ENCODE measurements at places on chromosomes 16 and 17.

DNA sequence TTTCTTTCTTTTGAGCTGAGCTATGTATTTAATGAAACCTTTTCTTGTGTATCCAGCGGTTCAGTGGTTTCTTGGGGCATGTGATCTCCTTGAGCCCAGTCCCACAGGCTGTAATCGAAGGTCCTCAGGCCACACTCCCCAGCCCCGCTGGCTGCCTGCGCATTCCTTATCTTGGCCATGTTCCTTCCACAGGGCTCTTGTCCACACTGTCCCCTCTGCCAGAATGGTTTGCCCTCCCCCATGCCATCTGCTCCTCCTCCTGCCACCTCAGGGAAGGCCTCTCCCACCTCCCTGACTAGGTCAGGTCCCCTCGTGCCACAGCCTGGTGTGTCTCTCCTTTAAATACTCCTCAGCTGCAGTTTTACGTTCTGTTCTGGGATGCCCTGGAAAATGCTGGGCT, 12.1 kb upstream of the NLRC5 start:
- no peak for DNase-seq

- DNase-seq = no peak
Observed at GRCh38 chr16:14562691-14563491, 67.2 kb downstream of the PARN start.

DNA sequence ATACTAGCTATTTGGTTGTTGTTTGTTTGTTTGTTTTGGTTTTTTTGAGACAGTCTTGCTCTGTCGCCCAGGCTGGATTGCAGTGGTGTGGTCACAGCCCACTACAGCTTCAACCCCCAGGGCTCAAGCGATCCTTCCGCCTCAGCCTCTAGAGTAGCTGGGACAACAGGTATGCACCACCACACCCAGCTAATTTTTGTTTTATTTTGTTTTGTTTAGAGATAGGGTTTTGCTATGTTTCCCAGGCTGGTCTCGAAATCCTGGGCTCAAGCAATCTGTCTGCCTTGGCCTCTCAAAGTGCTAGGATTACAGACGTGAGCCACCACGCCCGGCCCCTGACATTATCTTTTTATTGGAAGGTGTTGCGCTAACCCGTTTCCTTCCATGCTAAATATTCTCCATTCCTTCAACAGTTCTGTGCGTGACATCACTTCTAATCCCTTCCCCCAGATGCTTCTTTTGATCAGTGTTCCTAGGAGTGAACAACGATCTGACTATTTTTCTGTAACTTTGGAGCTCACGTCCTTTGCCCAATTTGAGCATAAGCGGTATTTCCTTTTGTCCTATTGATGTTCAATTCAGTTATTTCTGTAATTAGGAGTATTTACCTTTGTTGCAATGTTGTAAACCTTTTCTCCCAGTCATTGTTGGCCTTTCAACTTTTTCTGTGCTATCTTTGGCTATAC, 30.2 kb upstream of the EMP2 start:
- no peak for DNase-seq

- DNase-seq = no peak
Observed at GRCh38 chr16:89242795-89243200, 25.3 kb downstream of the ZNF778 start.

GRCh38 chr17:9865586-9865985, 39.5 kb downstream of the RCVRN start:
- peak; percentile 46 for DNase-seq

GRCh38 chr16:72620348-72620747, 427.6 kb downstream of the ZFHX3 start:
- DNase-seq = no peak

DNA sequence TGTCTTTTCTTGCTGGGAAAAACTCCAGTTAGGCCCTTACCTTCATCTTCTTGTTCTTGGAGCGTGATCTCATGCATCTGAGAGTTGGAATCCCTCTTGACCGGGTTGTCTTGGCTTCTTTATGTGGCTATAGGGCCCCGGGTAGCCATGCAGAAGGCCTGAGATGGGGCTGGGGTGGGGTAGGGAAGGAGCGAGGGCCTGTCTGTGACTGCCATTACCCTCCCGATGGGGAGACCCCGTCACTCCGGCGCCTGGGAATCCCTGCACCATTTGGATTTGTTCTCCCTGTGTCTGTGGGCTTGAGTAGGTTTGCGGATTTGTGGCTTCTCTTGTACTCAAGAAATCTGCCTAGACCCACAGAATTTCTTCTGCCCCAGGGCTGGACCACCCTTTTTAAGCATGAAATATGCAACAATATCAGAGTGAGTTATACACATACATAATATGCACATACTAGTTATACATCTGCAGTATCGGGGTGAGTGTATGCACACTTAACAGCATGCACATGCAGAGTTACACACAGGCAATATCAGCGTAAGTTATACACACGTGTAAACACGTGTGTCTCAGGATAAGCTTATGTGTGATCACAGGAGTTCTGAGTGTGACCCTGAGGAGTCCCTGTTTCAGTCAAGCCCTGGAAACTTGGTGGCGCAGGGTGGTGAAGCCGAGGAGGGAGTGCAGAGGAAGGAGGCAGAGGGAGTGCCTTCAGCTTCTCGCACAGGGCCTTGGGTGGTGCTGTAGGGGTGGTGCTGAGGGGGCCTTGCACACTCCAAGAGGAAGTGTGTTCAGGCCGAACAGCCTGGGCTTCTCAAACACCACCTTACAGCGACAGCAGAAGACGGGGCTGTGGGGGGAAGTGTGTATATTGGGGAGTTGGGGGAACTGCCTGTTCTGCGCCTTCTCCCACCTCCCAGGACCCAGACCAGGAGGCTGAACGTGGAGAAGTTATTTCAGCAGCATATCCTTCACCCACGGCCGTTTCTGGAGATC, 18.5 kb downstream of the CCDC42 start:
- DNase-seq = no peak

- no peak for DNase-seq
Observed at GRCh38 chr16:50227120-50227519, 39.2 kb upstream of the ADCY7 start.

DNA sequence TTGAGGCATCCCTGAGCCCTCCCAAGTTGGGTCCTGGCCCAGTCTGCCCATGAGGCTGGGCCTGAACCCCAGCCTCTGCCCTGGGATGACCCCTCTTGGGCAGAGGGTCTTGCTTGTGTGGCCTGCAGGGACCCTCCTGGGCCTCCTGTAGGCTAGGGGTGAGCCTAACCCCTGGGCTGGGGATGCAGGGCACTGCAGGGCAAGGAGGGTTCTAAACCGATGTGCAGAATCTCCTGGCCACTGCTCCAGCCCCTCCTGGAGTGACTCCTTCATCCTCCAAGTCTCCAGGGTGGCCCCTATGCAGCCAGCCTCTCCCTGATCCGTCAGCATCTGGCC, 37.5 kb downstream of the LGALS9 start:
- DNase-seq = no peak

DNA sequence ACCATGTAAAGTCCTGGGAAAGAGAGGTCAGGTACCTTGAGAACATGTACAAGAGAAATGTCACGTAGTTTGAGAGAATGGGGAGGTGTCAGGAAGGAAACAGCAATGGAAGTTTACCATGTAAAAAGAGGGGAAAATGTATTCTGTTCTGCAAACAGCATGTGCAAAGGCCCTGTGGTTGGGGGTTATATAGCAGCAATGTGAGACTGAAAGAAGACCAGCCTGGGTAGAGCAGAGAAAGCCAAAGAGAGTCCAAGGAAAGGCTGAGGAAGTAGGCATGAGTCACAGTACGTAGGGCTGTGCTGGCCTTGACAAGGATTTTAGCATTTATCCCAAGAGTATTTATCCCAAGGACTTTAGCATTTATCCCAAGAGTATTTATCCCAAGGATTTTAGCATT, 141.3 kb upstream of the CACNG3 start:
- no peak for DNase-seq

- no peak for DNase-seq
Observed at GRCh38 chr16:79483336-79483735, 117.2 kb downstream of the MAF start.

DNA sequence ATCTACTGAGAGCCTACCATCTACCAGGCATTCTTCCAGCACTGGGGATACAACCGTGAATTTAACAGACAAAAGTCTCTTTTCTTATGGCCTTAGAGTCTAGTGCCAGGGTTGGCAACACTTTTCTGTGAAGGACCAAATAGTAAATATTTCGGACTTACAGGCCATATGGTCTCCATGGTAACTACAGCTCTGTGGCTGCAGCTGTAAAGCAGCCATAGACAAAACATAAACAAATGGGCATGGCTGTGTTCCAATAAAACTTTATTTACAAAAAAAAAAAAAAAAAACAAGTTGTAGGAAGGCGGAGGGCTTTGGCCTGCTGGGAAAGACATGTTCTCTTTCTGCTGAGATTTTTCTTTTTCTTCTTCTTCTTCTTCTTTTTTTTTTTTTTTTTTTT, 98.7 kb downstream of the ABCC12 start:
- DNase-seq = no peak

- no peak for DNase-seq
Observed at GRCh38 chr16:56684256-56684925, 2.1 kb downstream of the MT1X start.

GRCh38 chr17:82524540-82524939, 5.0 kb downstream of the FOXK2 start:
- DNase-seq = no peak

- no peak for DNase-seq
Observed at GRCh38 chr17:75743625-75744206, 21.3 kb downstream of the GALK1 start.

DNA sequence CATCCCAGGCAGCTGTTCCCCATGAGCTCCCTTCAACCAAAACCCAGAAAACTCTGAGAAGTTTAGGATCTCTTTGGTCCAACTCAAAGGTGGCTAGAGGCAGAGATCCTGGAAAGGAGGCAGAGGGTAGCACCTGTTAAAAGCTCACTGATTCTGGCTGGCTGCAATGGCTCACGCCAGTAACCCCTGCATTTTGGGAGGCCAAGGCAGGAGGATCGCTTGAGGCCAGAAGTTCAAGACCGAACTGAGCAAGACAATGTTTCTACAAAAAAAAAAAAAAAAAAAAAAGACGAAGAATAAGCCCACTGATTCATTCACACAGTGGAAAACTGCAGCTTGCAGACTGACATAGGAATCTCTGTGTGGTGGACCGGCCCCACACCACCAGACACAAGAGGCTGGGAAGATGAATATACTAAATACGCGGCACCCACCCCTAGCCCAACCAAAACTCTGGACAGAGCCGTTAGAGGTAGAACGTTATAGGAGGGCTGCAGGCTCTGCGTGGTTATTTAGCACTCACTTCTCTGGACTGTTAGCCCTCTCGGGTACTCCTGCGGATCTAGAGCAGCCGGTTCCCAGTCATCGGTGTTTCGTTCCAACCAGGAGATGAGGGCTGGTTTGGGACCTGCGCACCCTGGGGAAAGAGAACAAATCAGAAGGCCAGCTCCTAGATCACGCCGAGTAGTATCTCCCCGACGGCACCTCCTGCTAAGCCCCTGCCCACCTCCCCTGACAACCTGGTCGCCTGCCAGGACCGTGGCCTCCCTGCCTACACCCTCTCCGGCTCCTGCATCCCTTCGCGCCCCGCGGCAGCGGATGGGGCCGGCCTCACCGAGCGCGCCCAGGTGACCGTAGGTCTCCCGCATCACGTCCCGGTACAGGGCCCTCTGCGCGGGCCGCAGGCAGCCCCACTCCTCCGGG, 925 bp downstream of the ZNF689 start:
- peak; percentile 53 for DNase-seq

DNA sequence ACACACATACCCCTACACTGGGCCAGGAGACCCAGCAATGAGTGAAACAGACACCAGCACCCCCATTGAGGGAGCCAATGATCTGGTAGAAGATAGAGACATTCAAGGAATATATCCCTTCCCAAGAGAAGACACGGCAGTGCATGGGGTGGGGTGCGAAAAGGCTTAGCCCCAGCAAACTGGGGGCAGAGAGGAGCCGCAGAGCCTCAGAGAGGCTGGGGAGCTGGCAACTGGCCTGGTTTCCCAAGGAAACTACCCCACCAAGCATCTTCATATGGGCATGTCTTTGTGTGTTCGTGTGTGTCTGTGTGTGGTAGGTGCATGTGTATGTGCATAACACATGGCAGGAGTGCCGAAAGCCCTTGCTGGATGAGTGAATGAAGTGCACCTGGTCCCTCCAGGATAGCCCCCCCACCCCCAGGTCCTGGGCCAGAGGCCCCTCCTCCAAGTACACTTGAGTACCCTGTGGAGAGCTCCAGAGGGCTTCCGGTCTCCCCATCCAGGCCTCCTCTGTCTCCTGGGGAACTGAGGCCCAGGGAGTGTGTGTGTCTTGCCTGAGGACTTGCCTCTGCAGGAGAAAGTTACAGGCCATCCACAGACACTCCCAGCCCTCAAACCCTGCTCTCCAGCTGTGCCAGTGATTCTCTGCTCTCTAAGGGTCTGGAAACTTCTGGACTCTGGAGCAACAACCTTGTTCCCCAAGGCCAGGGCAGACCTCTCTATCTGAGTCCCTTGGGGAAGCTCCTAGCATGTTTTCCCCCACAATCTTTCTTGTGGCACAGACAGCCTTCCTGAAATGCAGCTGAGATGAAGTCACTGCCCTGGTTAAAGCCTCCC, 15.9 kb downstream of the TBX2 start:
- no peak for DNase-seq

GRCh38 chr16:31202414-31203375, at the start of gene PYCARD:
Gene PYCARD (minus strand): TSS chr16:31202760. CDS start chr16:31202690, 70 bp downstream.
- peak; percentile 44 for DNase-seq

DNA sequence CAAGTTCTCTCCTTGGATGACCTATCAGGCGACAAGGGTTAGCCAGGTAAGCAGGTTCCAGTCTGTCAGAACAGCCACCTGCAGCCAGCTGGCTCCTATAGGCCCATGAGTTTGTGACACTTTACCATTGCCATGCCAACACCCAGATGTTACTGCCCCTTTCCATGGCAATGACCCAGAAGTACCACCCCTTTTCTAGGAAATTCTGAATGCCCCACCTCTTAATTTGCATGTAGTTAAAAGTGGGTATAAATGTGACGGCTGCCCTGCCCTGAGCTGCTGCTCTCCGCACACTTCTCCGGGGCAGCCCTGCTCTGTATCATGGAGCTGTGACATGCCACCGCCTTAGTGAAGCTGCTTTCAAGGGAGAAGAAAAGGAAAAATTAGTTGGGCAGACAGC, 10.0 kb upstream of the SECTM1 start:
- DNase-seq = no peak

- peak; percentile 41 for DNase-seq
Observed at GRCh38 chr17:66126231-66126630, 65.7 kb downstream of the CEP112 start.

DNA sequence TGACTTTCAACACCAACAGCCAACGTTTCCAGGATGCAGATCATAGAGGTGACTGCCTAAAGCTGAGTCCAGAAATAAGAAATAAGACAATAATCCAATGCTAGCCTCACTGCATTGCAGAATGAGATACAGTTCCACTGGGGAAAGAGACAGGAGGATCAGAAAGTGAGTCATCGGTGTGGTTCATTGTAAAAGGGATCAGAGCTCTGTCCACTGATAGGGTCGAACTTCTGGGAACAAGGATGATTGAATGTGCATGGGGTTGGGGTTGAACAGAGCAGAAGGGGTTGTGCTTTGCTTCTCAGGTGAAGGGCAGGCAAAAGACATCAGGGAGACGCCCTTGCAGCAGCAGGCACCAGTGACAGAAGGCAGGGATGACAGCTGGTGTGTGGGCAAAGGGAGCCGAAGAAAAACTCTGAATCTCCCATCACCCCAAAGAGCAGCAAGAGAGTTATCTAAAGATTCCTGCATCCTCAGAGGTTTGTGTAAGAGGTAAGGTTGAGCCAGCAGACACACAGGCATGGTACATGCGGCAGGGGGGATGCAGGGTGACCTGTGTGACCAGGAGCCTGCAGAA, 16.4 kb downstream of the CLEC10A start:
- DNase-seq = peak; percentile 21

Measured in choroid plexus epithelial cell (primary cell).